ENCODE measurements at places on chromosomes 16 and 17.
A peak's percentile ranks its signal among the peaks of the same experiment; 100 is the strongest.

DNA sequence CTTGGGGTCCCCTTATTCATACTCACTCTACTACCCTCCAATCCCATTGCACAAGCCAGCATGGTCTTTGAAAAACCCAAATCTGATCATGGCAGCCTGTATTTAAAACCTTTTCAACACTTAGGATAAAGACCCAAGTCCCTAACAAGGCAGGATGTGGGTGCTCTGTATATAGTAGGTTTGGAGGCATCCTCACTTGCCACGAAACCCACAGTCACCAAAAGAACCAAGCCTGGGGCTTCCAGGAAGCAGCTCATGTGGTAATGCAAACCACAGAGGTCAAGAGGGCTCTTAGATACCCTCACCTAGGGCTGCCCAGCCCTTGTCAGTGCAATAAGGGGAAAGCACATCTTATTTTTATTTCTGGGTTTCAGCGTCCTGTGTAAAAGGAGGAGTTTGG, 218.6 kb upstream of the ASIC2 start:
- no peak for DNase-seq

DNA sequence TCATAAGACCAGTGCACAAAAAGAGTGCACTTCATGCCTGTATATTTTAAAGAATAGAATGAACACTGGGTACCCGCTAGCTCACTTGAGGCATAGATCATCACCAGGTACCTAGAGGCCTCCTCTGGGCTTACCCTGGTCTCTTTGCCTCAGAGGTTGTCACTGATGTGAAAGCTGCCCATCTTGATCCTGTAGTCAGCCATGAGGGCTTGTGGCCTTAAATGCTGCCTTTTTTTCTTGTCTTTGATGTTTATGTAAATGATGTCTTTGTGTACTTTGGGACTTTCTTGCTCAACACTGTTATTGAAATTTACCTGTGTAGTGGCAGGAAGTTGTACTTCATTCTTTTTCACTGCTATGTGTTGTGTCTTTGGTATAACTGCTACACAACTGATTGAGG, 26.8 kb upstream of the SLC5A10 start:
- DNase-seq = no peak

DNA sequence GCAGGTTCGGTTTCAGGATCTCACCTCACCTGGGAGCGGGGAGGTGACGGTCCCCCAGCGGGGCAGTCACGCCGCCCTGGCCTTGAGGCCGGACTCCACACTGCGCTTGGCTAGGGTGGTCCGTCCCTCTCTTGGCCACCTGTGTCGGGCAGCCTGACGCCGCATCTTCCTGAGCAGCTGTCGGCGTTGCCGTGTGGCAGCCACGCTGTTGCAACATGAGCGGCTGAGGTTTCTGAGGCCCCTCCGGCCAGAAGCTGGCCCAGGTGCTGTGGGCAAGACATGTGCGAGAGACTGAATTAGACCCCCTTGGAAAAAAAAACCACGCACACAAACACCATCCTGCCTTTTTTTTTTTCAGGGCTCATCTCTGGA, 49.2 kb downstream of the IRF8 start:
- DNase-seq = no peak

GRCh38 chr17:8798846-8799569, at the start of gene MFSD6L:
TSS of gene MFSD6L (minus strand) at chr17:8799365. CDS start at chr17:8799120, 245 bp downstream.
- no peak for DNase-seq

DNA sequence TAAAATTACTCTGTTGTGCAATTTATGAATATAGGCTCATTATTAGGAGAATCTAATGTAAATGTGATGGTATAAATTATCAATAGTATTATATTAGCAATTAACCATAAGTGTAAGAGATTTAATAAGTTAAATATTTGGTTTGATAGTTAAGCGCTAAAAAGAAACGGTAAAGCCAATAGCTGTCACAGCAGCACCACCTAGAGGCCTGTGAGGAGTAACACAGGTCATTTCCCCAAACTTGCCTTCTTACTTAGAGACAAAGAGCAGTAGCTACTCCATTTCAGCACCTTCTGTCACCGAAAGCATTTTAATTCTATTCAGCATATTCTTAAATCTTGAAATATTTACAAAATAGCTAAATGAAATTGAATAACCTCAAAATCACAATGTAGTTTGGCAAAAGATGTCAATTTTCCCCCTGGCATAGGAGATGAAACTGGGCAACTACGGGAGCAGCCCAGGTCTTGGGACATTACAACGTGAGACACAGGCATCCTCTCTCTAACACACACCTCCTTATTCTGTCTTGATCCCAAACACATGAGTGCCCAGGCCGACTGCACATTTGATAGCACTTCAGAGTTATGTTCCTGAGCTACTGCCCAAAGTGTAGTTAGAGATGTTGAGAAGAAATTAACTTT, 14.3 kb upstream of the DYNLRB2 start:
- peak; percentile 10 for DNase-seq

DNA sequence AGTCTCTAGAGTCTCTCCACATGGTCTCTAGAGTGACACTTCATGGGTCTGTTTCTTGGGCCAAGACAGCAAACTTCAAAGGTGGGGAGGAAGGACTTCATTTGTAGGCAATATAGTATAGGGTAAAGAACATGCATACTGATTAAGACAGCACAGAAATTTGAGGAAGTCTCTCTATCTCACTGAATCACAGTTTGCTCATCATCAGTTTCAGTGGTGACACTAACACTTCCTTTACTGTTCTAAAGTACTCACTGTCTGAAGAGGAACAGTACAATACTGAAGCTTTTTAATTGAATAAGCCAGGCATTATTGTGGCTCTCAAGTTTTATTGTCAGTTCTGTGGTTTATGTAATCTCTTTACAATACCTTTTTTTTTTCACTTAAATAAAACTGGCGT, 656.4 kb upstream of the CDH8 start:
- DNase-seq = no peak

DNA sequence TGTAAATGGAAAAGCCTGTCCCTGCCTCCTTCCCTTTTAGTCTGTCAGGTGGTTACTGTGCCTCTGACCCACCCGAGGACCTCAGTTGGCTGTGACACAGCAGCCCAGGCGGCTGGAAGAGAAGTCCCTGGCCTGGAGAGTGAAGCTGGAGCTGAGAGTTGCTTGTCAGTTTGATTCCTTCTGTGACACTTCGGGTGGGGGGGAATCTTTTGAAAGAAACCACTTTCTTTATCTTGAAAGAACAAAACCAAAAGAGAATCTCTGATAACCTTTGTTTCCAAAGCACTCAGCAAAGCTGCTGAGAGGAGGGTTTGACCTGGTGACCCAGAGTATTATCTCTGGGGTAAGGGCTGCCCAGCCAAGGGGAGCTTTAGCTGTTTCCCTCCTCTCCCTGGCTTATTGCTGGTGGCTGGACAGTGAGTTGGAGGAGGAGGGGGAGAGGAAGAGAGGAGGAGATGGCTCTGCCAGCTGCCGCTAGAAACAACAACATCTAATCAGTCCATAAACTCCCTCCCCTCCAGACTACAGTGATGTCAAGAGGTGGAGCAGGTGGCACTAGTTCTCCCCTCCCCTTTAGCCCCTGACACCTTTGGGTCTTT, 34.0 kb downstream of the YPEL2 start:
- peak; percentile 57 for DNase-seq

DNA sequence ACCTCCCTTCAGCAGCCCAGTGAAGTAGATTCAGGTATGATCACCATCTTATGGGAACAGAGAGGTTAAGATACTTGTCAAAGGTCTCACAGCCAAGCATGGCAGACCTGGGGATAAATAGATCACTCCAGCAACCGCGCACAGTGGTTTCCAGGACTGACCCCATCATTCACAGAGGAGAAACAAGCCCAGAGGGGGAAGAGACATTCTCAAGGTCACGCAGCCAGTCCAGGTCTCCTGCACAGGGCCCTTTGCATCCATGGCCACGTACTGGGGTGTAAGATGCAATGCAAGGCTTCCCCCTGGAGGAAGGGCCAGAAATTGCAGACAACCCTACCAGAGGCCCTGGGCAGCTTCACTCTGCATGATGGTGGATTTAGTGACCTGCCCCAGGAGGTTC, 19.9 kb downstream of the TLE7 start:
- no peak for DNase-seq

- DNase-seq = no peak
Measured at GRCh38 chr17:31489295-31490018, 98.0 kb downstream of the RAB11FIP4 start.

DNA sequence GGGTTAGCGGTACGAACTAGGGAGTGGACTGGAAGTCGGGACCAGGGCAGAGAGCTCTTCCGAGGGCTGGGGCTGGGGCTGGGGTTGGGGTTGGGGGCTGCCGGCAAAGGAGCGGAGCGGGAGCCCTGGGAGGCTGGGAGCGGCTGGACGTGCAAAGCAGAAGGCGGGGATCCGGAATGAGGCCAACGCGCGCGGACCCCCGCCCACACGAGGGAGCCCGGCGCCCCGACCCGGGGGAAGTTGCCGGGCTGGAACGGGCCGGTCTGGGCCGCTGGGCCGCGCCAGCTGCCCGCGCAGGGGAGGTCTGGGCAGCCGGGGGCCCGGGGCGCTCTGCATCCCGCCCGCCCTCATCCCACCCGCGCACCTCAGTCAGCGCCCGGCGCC, 323 bp downstream of the ST3GAL2 start:
- no peak for DNase-seq

DNA sequence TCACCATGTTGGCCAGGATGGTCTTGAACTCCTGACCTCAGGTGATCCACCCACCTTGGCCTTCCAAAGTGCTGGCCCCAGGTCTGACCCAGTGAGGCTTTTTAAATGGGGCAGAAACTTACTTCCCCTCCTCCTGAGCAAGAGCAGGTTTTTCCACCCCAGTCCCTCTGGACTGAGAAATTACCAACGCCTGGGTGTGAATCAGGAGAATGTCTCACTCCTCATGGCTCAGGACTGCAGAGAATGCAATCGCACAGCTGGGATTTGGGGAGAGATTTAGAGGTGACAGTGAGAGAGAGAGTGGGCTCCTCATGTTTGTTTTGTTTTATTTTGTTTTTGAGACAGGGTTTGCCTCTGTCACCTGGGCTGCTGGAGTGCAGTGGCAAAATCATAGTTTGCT, 203.6 kb downstream of the RAB11FIP4 start:
- DNase-seq = no peak

- DNase-seq = no peak
Measured at GRCh38 chr16:25045696-25046381, 30.7 kb upstream of the ARHGAP17 start.

DNA sequence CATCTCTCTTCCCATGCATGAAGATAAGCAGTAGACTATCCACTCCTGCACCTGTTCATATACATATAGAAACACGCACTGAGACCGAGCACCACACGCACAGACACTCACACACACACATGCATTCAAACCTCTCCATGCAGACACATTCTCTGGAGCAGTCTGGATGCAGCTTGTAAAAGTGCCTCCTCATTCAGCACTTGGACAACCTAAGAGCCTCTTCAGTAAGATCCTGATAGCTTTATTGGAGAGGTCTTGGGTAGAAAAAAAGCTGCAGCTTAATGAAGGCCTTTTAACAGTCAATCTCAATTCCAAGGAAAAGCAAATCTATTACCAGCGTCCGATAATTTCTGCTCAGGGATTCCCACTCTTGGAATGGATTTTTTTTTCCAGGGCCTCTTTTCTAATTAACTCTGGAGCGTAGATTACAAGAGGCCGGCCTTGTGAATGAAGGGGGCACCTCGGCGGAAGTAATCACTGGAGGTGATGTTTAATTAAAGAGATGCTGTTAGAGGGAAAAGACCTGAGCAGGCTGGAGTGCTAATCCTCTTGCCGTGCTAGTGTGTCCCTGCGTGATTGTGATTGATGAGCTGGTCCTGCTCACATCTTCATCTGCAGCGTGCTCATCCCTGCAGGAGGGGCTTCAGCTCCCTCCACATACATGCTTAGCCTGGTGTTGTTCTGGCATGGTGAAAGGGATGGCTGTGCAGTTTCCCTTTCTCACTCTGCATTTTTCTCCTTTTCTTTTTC, 155.1 kb downstream of the RBFOX1 start:
- DNase-seq = no peak

- DNase-seq = no peak
Measured at GRCh38 chr17:74147056-74147835, 56.2 kb upstream of the RPL38 start.

- no peak for DNase-seq
Measured at GRCh38 chr17:34841467-34841866, 119.8 kb downstream of the CCT6B start.

- DNase-seq = peak; percentile 72
Measured at GRCh38 chr17:44014437-44015172, at the start of gene TMEM101. TSS of gene TMEM101 (minus strand) at chr17:44014963. CDS start at chr17:44014952, 11 bp downstream.

GRCh38 chr16:49352892-49353291, 20.7 kb upstream of the C16orf78 start:
- DNase-seq = no peak

DNA sequence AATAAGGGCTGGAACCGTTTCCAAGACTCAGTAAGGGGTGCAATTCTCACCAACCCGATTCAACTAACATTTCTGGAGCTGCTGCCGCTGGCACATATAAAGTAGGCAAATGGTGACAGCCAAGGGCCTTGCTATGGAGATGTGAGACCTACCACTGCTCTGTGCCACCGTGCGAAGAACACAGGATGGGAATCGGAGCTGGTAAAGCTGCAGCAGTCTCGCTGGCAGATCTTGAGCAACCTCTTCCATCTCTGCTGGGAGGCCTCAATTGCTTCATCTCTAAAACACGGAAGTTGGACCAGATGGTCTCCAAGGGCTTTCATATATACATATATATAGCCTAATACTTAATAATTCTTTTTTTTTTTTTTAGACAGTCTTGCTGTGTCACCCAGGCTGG, 128.9 kb upstream of the RCVRN start:
- no peak for DNase-seq

GRCh38 chr17:15267996-15268395, 2.9 kb upstream of the PMP22 start:
- no peak for DNase-seq

GRCh38 chr17:36979565-36979941, 30.8 kb downstream of the AATF start:
- no peak for DNase-seq

- no peak for DNase-seq
Measured at GRCh38 chr17:29294580-29294900, 592 bp upstream of the NUFIP2 start.

GRCh38 chr17:75917141-75917916, 12.6 kb upstream of the MRPL38 start:
- DNase-seq = no peak

DNA sequence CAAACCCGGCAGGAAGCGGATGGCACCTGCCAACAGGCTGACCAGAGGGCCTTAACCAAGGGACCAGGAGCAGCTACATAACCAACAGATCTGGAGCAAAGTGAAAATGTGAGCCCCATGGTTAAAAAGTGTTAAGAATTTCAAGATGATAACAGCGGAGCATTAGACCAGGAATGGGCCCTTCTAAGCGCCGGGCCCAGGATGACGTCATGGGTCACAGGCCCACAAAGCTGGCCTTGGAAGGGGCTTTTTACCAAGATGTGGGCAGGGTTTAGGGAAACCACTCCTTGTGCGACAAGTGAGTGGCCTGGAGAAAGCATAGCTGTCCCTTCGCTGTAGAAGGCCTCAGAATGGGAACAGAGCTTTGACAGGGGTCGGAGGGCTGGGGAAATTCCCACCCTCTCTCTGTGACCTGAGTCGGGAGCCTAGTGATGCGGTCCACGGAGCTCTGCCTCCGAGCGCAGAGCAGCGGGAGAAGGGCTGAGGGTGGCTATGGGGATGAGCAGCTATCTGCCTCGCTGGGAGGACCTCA, 84.4 kb upstream of the RPL38 start:
- no peak for DNase-seq
